ENCODE measurements at places on chromosomes 6 and 20.

DNA sequence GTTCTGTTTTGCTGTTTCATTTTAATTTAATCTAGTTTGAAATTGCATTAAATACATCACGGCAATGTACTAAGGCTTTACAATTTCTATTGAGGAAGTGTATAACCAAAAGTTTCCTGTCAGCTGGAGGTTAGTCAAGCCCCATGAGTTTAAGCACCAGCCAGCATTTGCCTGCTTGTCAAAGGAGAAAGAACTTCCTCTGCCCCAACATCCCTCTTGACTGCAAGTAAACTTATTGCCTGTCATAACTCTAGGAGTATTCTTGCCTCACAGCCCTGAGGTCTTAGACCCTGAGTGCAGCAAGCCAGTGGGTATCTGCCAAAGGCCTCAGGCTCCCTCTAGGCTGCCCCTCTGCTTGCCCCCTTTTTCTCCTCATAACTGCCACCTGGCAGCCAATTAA lies 106.7 kb upstream of the INSM1 start:
- no peak for DNase-seq

DNA sequence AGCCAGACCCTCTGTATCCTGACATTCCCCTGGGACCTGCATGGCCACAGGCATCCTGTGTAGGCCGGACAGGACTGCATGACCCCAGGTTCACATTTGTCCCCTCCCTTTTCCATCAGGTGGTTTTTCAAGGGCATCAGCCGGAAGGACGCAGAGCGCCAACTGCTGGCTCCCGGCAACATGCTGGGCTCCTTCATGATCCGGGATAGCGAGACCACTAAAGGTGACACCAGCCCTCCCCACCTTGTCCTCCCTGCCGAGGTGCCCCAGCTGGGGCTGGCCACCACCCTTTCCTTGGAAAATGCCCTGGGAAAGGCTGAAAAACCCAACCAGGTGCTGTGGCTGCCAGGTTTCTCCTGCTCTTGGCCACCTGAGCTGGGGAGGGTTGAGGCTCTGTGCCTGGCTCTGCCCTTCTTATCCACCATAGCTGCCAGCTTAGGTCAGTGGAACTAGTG lies 27.6 kb downstream of the HCK start:
- DNase-seq = no peak

DNA sequence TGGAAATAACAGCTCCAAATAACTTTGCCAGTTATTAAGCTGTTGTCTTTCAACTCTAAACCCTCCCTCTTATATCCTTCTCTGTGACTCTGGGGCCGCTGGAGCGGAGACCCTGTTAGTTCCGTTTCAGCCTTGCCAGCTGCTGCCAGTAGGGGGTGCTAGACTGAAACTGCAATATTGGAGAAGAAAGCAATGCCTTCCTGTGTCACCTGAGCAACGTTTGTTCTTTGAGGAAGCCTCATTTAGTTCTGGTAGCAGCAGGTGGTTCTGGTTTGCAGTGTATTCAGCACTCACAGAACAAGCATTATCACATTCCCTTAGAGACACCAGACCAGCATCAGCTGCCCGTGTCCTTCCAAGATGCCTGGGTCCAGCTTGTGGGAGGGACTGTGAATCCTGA lies 22.9 kb upstream of the JAG1 start:
- no peak for DNase-seq

- DNase-seq = no peak
These were observed 17.2 kb upstream of the FAM50B start for GRCh38 chr6:3831761-3832530.

DNA sequence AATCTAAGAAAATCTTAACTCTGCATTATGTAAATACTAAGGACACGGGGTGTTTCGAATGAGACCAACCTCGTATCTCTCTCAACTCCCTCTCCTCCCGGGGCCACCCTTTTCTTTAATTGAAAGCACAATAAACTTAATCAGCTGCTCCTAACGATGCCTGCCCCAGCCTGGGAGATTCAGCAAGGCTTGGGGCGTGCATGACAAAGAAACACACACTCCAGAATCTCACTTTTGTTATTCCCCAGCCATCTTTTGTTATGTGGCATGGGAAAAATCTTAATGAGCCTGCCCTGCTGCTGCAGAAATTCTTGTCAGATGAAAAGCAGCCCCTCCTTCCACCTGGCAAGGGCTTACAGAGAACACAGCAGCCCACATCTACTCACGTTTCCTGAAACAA lies 117.4 kb downstream of the TTLL2 start:
- no peak for DNase-seq

- no peak for DNase-seq
These were observed 659.7 kb downstream of the KIF16B start for GRCh38 chr20:15913391-15914025.

DNA sequence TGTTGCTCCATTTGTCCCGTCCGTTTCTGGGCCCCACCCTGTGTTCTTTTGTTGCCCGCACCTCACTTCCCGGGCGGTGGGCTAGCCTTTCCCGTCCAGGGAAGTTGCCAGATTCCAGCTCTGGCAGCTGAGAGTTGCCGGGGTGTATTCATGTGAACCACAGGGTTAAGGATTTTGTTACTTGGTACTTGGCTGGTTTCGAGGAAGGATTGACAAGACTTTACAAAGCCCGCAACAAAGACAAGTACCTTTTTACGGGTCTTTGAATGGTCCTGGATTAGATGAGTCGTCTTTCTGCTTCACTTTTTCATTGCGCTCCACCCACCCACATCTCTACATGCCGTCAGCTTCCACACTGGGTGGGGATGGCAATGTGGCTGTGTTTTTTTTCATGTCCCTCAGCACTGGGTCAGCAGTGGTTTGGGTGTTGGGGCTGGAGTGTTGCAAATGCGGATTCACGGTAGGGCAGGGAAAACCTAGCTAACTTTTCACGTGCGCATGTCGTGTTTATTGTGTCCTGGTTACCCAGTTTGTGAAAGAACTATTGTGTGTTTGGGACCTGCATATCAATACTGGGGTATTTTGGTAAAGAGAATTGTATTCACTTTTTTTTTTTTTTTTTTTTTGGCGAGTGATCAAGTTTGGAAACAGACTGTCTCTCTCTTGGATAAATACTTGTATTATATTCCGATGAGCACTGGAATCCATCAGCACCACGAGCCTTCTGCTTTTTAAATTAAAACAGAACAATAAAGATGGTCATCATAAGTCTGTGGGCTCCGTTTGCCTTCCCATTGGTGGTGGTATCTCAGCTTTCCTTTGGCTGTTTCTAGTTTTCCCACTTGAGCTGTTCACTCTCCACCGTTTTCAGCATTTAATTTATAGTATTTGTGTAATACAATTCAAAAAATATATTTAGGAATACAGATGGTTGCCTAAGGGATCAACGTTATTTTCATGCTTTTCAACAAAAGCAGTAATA lies 1.2 kb downstream of the DUSP22 start:
- no peak for DNase-seq

DNA sequence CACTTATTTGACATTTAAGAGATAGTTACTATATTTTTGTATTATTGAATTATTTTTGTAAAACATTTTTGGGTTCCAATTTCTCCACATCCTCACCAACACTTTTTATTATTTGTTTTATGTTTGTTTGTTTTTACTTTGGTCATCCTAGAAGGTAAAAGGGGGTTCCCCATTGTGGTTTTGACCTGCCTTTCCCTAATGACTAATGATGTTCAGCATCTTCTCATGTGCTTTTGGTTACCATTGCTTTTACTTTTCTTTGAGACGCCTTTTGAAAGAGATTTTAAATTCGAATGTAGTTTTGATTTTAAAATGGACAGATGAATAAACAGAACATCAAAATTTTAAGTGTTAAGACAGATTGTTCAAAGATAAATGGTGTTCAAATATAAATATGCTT lies 46.9 kb downstream of the AK9 start:
- DNase-seq = no peak

DNA sequence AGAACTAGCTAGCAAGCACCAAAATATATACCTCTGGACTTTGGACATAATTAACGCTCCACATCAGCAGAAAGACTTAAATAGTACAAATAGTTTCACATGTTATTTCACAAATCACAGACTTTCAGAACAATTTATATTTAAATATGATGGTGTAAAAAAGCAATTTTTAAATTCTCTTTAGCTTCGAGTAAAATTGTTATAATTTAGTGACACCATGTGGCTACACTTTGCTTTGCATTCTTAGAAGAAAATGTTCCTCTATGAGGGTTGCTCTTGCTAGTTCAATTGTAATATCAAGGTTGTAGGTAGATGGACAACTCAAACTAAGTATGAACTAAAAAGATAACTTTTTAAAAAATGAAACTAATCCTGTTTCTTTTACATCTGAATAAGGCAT lies 69.0 kb downstream of the BTBD9 start:
- DNase-seq = no peak

- DNase-seq = no peak
These were observed 258.3 kb downstream of the NFATC2 start for GRCh38 chr20:51284176-51284575.

DNA sequence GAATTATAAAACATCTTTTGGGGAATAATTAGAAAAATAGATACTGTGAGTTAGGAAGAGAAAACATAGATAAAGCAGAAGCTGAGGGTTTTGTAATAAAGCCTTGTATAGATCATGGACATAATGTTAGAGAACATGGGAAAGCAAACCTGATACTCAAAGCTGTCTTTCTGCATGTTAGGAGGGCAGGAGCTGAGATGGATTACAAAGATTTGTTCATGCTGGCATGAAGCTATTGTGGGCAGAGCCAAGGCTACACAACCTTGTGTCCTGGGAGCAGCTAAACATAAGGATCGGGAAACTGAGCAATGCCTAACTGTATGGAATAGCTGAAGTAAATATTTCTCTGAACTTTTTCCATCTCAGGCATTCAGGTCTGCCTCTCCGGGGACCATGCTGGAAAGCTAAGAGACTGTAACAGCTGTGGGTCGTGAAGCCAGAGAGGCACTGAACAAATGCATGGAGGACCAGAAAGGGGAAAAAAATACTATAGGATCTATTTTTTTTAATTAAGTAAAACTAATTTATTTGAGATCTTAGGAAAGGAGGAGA lies 28.2 kb upstream of the CNKSR3 start:
- DNase-seq = no peak

GRCh38 chr6:53889365-53889764 lies 94.6 kb downstream of the LRRC1 start:
- no peak for DNase-seq

- no peak for DNase-seq
These were observed 33.1 kb downstream of the TFAP2A start for GRCh38 chr6:10381830-10382208.

GRCh38 chr6:82144007-82144851 lies 103.3 kb downstream of the IBTK start:
- no peak for DNase-seq

DNA sequence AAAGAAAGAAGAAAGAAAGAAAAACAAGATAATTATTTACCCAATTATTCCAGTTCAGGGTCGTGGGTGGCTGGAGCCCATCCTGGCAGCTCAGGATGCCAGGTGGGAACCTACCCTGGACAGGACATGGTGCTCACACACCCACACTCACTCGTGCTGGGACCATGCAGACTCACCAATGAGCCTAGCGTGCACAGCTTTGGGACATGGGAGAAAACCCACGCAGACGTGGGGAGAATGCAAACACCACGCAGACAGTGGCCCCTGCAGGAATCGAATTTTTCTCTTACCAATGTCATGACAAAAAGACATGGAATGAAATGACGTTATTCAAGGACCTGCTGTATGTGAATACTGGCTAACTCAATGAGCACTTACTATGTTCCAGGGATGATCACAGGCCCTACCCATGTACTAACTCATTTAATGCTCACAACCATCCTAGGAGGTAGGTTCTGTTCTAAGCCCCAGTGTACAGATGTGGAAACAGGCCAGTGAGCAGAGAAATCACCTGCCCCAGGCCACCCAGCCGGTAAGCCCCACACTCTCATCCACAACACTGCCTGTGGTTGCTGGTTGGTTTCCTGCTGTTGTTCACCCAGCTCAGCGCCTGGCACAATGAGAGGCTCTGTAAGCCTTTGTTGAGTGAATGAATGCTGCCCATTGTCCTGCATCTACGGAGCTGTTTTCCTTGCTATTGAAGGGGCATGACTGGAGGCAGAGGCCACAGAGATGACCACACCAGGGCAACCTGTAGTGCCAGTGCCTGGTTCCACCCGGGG lies 6.8 kb upstream of the PI16 start:
- DNase-seq = peak; percentile 54

- DNase-seq = no peak
These were observed 17.0 kb downstream of the MCM8 start for GRCh38 chr20:5967469-5967868.

- no peak for DNase-seq
These were observed 32.7 kb downstream of the TGM2 start for GRCh38 chr20:38132156-38132909.

DNA sequence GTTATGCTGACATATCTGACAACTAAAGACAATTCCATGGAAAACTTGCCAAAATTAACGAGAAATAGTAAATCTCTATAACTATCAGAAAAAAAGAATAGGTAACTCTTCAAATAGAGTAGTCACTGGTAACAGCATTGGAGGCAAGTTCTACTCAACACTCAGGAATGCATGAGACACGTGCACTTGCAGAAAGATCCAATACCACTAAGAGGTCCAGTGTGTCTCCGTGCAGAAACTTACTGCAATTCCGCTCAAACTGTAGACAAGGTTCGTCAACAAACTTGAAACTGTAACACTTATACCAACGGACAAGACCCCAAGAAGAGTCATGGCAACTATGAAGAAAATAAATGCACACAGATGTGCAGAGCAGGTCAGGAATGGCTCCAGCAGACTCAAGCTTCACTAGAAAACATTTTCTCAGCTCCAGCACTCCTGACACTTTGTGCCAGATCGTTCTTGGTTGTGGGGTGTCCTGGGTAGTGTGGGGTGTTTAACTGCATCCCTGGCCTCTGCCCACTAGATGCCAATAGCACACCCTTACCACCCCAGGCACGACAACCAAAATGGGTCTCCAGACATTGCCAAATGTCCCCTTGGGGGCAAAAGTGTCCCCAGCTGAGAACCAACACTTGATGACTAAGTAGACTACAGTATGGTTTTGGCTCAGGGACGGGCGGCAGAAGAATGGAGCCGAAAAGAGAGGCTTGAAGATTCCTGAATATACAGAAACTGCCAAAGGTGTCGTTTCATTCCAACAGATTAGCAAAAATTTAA lies 134.8 kb downstream of the DTNBP1 start:
- DNase-seq = no peak

DNA sequence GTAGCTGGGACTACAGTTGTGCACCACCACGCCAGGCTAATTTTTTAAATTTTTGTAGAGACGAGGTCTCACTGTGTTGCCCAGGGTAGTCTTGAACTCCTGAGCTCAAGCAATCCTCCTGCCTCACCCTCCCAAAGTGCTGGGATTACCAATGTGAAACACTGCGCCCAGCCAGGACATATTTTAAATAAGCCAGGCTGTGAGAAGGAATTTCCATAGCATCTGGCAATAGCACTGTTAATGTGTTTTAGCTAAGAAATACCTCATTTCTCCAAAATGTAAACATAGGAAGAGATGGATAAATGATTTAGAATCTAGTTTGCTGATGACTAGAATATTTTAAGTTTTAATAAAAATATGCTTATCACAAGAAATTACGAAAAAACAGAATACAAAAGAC lies 27.0 kb upstream of the SLA2 start:
- DNase-seq = no peak

DNA sequence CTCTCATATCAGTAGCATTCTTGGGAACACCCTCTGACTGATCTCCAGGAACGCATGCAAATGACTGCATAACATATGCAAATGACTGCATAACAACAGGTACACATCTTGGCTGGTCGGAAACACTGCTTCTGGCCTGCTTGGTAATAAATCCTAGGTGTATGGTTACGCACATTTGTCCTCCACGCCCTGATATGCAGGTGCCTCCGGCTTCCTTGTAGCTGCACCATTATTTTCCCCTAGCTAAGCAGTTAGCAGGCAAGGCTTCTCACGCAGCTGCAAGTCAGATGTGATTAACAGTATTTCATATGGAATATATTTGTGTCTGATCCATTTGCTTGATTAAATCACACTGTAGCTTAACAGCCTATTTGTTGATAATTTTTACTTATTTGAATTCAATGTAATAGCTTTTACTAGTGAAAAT lies 5.9 kb downstream of the RPS6KA2 start:
- DNase-seq = no peak

Data from activated gamma-delta T cell treated with Interleukin-2 at 50 U/mL for 16 hours (primary cell).